ENCODE measurements at places on chromosomes 12 and 14.

GRCh38 chr14:91019673-91020072, 40.8 kb downstream of the RPS6KA5 start:
- no peak for DNase-seq

GRCh38 chr12:57488402-57489156, 711 bp downstream of the MARS1 start:
- DNase-seq = no peak

GRCh38 chr12:41034686-41035085, 153.4 kb upstream of the PDZRN4 start:
- no peak for DNase-seq

DNA sequence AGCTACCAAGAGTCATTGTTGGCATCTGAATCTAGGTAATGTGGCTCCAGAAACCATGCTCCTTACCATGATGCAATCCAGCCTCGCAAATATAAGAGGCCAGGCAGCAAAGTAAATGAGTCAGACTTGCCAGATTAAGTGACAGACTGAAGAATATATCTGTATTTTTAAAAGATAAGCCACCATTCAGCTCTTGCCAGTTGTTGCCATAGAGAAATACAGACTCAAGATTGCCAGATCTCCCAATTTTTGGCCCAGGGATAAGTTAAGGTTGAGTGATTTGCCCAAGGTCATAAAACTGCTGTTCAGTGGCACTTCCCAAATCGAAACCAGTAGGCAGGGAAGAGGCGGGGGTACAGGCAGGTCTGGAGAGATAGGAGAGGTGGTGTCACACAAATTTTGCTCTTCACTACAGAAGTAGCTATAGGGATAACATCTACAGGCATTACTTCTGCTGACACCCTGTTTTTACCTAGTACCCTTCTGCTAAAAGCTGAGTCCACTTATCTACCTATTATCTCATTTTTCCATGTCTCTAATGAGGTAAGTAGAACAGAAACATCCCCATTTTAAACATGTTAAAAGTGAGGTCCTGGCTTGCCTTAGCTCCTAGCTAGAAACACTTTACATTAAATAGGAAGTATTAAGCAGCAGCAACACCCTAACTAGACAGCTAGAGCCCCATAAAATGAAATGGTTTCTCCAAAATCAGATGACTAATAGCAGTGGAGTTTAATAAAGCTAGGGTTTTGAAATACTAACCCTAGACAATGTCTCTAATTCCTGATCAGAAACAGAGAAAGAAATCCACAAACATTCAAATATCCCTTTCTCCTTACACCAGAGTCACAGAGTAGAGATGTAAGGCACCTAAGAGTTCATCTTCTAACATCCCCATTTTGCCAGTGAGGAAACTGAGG, 19.5 kb downstream of the DCAF5 start:
- DNase-seq = no peak

DNA sequence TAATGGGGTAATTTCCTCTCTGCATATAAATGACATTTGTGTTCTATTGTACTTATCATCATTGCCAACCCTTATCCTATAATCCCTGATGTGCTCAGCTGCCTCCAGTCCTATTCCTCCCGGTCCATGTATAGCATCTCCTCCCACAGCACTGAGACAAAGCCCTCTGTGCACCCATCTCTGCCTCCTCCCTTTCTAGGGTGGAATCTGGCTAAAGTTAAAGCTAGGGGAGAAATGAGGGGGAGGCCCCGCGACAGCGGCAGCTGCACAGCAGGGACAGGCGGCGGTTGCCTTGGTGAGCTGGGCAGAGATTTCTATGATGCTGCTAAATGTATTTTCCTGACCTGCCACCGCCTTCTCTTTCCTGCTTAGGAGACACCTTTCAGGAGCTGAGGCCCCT, 12.8 kb upstream of the ZDHHC22 start:
- DNase-seq = no peak

- no peak for DNase-seq
These were observed 221.8 kb downstream of the MSRB3 start for GRCh38 chr12:65500091-65500900.

GRCh38 chr14:79278286-79278797, 933.0 kb downstream of the DIO2 start:
- DNase-seq = no peak

DNA sequence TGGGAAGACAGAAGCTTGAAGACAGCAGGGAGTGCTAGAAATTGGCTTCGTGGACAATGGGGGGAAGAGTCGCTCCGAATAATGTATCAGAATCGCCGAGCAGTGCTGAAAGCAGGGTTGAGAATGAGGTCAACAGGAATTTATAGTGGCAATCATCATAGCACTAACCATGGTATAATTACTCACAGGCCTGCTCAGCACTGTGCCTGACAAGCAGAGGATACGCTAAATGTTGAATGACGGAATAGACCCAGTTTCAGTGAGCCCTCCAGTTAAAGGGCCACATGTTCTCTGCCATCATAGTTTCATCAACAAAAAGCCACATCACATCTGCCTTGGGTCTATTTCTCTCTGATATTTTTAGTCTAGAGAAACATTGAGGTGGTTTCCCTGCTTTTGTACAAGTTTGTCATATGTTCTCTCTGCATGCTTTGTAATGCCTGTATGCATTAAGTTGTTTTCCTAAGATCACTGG, 130.3 kb upstream of the EGLN3 start:
- DNase-seq = no peak

DNA sequence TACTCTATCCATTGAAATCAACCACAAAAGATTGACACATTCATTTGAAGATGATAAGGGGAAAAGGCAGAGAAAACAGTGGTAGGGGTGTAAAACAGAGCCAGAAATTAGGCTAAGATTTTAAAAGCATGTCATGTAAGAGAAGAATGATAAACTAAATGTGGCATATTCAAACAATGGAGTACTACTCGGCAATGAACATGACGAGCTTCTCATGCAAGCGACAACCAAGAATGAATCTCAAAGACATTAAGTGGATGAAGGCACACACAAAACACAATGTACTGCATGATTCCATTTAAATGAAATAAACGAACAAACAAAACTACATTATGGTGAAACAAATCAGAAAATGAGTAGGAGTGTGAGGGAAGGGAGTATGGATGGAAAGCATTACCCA, 134.8 kb downstream of the ITPR2 start:
- DNase-seq = no peak

DNA sequence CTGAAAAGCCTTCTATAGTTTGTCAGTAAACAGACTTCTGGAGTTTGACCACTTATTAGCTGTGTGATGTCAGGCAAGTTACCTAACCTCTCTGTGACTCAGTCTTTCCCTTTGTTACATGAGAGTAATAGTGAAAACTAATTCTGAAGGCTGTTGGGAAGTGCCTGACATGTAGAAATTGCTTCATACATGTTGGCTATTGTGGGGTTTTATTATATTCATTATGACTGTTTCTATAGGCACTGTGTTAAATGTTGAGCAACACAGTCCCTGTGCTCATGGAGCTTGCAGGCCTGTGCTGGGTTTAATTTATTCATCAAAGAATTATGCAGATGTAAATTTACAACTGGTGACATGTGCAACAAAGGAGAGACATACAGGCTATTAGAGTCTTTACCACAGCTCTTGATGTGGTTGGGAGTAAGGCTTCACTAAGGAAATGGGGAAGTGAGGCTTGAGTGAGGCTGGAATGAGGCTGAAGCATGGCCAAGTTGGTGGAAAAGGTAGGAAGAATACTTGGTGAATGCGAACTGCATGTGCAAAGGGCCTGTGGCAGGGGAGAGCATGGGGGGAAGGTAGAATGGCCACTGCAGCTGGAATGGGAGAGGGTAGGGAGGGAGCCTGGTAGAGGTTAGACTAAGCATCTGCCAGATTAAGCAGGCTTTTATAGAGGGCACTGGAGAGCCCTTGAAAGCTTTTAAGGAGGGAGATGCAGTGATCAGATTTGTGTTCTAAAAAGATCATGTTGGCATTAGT, 236.4 kb upstream of the CRY1 start:
- DNase-seq = no peak

GRCh38 chr12:56682323-56682722, 5.8 kb downstream of the PTGES3 start:
- no peak for DNase-seq

- DNase-seq = no peak
These were observed 75.1 kb downstream of the MED13L start for GRCh38 chr12:116202433-116202832.

DNA sequence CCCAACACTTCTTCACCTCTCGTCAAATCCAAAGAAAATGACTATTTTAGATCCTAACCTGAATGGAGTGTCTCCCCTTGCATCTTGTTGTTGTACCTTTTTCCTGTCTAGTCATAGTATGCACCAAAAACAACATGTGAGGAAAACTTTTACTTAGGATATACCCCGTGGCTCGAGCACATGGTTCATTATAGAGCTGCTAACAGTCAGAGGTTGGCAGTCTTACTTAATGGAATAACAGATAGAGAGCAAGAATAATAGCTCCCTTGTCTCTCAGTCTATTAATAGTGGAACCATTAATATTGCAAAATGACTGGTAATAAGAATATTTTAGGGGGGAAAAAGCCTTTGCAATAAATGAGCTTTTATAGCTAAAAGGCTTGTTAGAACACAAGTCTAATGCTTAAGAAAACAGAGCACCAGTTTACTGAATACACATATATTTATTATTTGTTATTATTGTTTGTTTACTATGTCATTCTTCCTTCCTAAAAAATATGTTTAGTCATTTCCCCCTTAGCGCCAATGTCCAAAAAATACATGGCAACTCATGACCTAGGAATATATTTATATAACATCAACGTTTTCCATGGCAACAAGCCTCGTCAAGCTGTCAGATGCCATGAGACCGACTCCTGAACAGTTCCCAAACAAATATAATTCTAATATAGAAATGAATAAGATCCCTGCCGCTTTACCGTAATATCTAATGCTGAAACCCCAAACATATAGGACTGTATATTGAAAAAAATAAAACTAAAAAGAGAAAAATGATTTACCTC, 592.4 kb downstream of the SOX5 start:
- DNase-seq = no peak

GRCh38 chr12:116165036-116165425, 112.5 kb downstream of the MED13L start:
- DNase-seq = no peak

DNA sequence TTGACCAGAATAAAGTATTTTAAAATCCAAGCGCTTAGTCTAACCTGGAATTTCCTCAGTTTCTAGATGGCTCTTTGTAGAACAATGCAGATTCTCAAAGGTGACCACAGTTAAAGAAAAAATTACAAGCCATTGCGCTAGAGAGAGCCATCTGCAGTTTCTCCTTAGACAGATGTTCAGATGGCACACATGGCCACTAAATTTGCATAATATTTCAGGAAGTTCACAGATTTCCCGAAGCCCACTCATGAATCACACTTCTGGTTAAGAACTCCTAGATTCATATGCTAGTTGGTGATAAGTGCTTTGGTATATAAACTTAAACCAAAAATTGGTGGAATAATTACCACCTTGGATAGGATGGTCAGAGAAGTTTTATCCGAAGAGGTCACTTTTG, 749 bp downstream of the AKAP3 start:
- DNase-seq = no peak

- no peak for DNase-seq
These were observed 137.3 kb downstream of the FOXN3 start for GRCh38 chr14:89279649-89280232.

DNA sequence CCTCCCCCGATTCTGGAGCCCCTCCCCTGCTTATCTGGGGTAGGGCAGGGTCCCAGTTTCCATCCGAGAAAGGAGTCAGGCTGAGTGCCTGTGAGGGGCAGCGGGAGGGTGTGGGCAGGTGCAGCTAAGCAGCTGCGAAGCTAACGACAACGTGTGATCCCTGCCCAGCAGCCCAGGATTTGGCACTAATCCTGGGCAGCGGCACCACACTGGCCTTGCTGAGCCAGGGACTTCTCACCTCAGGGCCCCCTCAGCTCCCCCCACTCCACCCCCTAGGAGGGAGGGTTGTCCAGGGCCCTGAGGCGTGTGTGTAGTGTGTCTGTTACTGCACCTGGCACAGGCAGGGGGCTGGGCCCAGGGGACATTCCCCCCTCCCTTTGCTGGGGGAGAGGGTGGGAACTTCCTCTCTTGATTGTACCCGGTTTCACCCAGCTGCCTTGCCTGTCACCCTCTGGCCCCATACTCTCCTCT, 1.8 kb downstream of the SMIM41 start:
- peak; percentile 42 for DNase-seq

DNA sequence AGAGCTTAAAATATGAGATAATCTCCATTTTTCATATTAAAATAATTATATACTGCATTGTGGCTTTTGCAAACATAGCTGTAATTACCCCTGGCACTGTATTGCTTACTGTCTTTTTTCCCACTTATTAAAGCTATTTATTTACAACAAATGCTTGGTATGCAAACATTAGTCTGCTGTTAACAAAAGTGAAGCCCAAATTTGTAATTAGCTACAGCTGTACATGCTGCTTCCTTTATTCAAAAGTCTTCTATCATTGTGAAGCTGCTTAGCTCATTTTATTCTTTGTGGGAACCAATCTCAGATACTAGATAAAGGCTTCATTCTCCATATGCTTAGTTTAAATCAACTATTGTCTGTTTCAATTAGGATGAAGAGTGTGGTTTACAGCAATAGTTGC, 425.8 kb upstream of the FOXG1 start:
- no peak for DNase-seq

GRCh38 chr12:49824895-49825294, 3.3 kb downstream of the NCKAP5L start:
- DNase-seq = no peak

- no peak for DNase-seq
These were observed 76.8 kb downstream of the LIN7A start for GRCh38 chr12:80860928-80861327.

DNA sequence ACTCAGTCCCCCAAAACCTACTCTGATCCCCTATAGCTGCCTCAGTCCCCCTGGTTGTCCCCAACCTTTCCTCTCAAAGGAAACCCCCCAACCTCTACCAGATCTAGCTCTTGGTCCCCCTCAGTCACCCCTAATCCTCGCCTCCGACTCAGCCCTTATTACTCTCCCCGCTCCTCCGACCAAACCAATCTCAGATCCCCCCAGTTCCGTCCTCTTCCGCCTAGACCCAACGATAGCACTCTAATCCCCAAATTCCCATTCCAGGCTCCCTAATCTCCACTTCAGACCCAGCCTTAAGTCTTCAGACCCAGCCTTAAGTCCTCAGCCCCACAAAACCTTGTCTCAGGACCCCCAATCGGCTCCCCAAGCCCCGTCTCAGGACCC, 612 bp downstream of the VPS37B start:
- DNase-seq = no peak

- no peak for DNase-seq
These were observed 167.2 kb downstream of the KTN1 start for GRCh38 chr14:55747186-55747585.
